ENCODE measurements at places on chromosomes 1 and 21.

GRCh38 chr1:153339802-153340201, 8.8 kb downstream of the PGLYRP4 start:
- DNase-seq = no peak

GRCh38 chr21:38621132-38621531, 122.9 kb upstream of the ERG start:
- no peak for DNase-seq

GRCh38 chr1:244350027-244350426, 101.7 kb downstream of the ADSS2 start:
- no peak for DNase-seq

DNA sequence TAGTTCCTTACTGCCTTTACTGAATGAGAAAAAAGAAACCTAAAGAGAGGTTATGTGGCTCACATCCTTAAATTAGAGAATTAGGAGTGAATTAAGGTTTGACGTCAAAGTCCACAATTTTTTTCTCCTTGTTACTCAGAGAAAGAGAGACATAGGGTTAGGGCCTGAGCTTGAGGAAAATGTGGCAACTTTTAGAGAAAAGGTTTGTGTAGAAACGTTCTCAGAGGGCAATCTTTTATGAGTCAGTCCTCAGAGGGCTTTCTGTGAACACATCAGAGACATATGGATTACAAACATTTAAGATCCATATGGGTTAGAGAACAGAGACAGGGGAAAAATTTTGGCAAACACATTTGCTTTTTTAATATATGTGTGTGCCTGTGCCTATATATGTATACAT, 242.8 kb downstream of the TGFB2 start:
- DNase-seq = no peak

- no peak for DNase-seq
These were observed 4.7 kb downstream of the ADIPOR1 start for GRCh38 chr1:202953392-202953791.

- no peak for DNase-seq
These were observed 91.9 kb downstream of the GTF2B start for GRCh38 chr1:88799491-88799890.

GRCh38 chr1:17222557-17222956, 17.6 kb downstream of the PADI1 start:
- DNase-seq = no peak

DNA sequence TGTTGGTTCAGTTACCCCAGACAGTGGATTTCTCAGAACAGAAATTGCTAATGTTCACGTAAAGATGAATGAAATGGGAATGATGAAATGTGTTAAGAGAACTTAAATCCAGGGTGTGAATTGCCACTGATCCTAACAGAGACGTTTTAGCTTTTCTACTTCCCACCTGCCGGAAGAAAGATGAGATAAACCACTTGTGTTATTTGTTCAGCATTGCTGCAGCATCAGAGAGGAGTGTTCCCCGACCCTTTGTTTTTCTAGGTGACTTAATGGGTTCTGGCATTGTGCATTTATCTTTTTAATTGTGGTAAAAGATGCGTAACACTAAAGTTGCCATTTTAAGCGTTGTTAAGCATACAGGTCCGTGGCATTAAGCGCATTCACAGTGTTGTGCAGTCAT, 122.3 kb downstream of the GALNT2 start:
- DNase-seq = no peak

DNA sequence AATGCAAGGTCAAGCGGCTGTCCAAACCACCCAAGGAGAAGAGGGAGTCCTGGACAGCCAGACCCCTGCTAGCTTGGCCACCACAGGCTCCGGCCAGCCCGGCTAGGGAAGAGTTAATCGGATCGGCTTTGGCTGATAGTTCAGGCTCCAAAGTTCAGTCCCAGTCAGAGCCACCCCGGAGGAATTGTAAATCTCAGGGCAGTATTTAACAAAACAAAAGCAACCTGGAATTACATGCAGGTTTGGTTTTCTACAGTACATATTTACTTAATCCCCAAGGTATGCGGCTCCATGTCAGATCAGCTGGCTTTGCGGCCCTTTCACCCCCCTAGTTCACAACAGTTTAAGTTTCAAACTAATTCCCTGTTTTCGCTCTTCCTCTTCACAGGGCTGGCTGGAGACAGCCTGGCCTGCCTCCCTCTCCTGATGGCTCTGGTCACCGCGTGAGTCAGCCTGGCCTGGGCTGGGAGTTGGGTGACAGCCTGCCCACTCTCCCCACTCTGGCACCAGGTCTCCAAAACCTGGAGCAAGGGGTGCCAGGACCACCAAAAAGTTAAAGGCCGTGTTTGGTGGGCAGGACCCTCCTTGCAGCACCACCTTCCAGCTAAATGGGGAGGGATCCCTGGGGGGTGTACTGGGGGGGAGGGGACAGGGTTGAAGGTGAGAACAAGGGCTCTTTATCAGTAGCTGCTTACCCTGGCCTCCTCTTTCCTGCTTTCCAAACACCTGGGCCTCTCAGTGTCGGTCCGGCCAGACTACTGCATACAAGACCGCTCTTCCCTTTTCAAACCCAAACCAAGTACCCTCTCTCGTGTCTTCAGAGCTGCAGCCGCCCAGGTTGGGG, 1.9 kb downstream of the DHRS3 start:
- no peak for DNase-seq

DNA sequence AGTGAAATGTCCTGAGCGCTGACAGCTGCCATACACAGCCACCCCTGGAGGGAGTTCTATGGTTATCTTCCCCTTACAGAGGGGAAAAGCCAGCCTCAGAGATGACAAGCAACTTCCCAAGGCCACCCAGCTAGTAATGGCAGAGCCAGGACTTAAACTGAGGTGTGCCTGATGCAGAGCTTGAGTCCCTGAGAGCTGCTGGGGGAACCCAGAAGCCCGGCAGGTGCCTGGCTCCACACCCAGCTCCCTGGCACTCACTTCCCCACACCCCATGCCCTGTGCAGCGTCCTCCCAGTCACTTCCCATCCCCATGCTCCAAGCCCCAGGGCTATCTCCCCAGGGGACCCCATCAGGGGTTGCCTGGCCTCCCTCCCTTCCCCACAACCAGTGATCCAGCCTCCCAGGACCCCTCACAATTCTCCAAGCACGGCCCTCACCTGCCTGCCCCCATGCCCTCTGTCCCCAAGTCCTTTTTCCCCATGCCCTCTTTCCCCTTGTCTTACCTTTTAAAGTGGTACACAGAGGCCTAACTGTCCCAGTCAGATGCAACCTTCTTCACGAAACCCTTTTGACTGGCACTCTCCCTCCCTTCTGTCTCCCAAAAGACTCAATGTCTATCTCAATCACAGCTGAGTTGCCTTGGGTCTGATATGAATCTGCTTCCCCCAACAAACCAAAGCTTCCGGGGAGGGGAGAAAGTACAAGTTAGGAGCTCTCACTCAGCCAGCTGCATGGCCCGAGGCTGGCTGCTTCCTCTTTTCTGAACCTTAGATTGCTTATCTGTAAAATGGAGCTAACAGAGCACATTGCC, 39.8 kb upstream of the LRP8 start:
- no peak for DNase-seq

GRCh38 chr1:154567386-154568156, at the start of gene CHRNB2:
TSS of gene CHRNB2 (plus strand) at chr1:154567778. CDS start at chr1:154568045, 267 bp downstream.
- no peak for DNase-seq

DNA sequence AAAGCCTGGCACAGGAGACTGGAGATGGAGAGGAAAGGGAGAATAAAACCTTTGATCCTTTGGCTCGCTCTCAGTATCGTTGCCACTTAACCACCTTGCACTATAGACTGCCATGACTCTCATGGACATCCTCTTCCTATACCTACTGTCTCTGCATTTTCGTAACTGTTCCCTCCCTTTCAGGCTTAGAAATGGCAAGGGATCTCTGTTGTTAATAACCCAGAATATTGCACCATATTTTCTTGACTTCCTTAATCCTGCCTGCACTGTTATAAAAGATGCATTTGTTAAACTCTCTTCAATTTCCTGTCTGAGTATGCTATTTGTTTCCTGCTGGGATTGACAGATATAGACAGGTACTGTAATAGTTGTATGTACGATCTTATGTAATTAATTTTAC, 38.6 kb downstream of the CYYR1 start:
- no peak for DNase-seq

DNA sequence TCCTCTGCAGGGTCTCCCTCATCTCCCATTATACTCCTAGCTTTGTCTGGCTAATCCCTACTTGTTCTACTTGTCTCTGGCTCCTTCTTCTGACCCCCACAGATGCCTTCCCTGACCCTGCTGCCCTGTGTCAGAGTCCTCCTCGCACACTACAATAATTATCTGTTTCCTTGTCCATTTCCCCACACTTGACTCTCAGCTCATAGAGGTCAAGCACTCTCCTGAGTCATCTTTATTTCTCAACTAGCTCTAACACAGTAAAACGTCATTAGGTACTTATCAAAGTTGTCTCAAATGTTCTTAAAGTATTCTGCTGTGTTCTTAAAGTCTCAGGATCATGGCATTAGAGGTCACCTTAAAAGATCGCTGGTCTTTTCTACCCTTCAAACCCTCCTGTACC, 47.1 kb downstream of the C8A start:
- no peak for DNase-seq

GRCh38 chr1:34199927-34200326, 23.2 kb downstream of the C1orf94 start:
- no peak for DNase-seq

- DNase-seq = no peak
These were observed 100.0 kb upstream of the EDEM3 start for GRCh38 chr1:184854496-184855140.

GRCh38 chr1:164689672-164690511, 130.9 kb downstream of the PBX1 start:
- DNase-seq = no peak

GRCh38 chr1:207878939-207879338, 32.0 kb downstream of the CD34 start:
- no peak for DNase-seq

DNA sequence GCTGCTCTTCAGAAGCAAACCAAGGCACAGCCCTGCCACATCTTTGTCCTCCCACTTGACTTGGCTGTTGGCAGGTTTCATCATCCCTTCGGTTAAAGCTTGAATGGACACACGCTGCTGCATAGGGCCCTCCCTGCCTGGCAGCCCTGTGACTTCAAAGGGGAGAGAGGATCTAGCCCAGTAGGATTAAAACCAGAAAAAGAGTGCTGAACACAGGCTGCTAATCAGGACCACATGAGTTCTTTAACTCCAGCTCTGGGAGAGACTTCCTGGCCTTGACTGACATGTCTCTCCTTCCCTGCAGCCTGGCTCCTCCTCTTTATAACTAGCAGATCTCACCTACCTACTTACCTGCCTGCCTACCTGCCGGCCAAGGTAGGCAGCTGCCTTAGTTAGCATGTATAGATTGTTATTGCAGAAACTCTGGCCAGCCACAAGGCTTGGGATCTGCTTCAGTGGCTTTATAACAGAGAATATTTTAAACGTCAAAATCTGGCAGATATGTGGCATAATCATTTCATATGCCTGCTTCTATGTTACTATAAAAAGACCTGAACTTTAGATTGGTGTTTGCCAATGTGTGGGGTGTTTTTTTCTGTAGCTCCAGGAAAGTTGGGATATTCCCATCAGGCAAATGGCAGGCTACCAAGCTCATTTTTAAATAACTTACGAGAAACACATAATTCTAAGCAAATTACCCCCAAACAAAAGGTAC, 49.4 kb downstream of the ERG start:
- no peak for DNase-seq

GRCh38 chr21:31479714-31480113, 135.7 kb upstream of the TIAM1 start:
- no peak for DNase-seq

DNA sequence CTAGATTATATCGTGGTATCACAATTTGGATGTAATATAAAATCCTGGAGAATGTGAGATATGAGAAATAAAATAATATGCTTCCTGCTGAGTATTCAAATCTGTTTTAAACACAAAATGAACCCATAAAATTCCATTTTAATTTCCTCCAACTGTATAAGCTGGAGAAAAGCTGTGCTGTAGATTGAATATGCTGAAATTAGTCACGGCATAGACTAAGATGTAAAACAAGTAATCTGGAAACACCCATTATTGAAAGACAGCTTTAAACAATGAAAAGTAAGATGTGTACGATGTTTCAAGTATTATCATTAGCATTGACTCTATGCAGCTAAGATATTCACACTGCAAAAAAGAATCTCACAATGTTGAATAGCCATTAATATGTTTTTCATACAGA, 403.4 kb upstream of the BRINP3 start:
- DNase-seq = no peak

GRCh38 chr21:42833439-42833815, 45.9 kb downstream of the WDR4 start:
- DNase-seq = no peak

GRCh38 chr1:46396441-46397398, 2.6 kb downstream of the FAAH start:
- no peak for DNase-seq

- no peak for DNase-seq
These were observed 33.9 kb upstream of the SELENON start for GRCh38 chr1:25765923-25766589.
